ENCODE measurements at places on chromosomes 2 and 18.

DNA sequence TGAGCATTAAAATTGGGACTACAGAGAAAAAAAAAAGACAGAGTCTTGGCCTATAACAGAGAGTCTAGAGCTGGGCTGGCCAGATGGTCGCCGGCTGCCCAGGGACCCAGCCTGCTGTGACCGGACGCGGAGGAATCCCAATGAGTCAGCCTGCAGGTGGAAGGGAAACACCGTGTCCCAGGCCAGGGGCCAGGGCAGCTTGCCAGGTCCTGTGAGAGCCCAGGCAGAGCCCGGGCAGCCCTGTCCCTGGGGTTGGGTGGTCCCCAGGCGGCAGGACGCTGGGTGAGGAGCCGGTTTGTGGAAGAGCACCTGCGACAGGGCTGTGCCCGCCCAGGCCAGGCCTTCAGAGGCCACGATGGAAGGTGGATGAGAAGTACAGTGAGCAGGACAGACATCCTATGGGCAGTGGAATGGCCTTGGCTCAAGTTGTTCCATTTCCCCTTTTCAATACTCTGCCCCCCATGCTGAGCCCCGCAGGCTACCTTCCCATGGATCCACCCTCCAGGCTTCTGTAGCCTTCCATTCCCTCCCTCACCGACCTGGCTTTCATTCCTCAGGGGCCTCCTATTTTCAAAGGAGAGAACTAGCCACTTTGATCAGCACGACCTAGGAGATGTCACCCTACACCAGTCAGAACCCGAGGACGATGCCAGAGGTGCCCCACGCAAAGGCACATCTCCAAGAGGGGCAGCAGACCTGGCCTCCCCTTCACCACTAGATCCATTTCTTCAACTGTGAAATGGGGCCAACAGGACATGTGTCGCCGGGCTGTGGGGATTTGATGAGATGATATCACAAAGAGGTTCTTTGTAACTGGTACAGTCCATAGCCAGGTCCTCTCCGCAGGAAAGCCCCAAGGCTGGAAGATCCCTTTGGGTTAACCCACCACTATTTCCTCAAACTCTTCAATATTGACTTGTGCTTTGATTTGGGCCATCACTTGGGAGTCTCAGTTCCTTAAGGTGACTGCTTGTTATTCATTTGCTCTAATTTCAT is 87.5 kb downstream of the POLR1A start:
- peak; percentile 31 for DNase-seq

DNA sequence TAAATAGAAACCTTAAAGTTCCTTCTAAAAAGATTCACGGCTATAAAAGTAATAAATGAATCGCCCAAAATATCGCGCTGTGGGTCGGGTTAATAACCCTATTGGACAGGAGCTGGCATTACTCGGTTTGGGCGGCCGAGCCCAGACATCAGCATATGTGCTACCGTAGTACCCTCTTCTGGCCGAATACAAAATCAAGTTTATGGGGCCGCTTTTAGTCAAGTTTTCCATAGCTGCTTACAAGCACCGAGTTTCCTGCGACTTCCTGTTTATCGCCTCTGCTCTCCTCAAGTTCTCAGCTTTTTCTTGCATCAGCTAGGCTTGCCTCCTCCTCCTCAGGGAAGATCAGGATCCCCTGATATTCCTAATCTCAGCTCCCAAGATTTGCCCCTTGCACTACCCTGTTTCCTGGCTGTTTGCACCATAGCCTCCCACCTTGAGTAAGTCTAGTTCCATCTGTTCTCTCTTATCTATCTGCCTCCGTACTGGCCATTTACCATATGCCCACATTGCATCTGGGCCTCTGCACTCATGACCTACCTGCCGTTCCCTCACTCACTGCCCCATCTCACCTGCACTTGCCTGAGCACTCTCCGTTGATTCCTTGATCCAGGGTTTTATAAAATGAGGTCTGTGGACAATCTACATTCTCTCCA is 56.1 kb downstream of the SLC35F5 start:
- no peak for DNase-seq

DNA sequence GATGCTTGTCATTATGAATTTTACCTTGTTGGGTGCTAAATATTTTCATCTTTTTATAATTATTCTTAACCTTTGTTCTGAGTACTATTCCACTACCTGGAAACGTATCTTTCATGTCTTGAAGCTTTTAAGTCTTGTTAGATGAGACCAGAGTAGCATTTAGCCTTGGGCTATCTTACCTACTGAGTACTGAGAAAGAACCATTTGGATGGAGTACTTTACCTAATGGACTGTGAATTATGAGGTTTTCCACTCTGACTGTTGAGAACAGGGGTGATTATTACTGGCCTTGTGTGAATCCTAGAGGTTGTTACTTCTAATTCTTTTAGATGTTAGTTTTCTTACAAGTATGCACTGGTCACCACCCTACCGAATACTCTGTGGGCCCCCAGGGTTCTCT is 63.5 kb downstream of the CCDC102B start:
- DNase-seq = no peak

- peak; percentile 65 for DNase-seq
Measured at GRCh38 chr2:150479075-150479915, 8.2 kb downstream of the RND3 start.

DNA sequence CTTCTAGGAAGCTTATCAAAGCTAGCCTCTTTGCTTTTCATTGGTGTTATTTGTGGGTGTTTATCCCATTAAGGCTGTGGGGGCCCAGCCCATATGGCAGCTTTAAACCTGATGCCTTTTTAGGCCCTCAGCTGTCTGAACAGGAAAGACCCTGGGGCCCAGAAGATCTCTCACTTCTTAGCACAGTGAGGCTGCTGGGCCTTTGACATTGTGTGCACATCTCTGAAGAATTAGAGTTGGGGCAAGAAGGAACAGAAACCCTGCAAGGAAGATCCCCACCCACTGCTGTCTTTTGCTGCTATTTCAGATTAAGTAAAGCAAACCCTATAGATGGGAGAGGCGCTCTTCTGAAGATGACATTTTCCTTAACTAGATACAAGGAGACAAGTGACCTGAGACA is 250.0 kb downstream of the SMAD2 start:
- no peak for DNase-seq

DNA sequence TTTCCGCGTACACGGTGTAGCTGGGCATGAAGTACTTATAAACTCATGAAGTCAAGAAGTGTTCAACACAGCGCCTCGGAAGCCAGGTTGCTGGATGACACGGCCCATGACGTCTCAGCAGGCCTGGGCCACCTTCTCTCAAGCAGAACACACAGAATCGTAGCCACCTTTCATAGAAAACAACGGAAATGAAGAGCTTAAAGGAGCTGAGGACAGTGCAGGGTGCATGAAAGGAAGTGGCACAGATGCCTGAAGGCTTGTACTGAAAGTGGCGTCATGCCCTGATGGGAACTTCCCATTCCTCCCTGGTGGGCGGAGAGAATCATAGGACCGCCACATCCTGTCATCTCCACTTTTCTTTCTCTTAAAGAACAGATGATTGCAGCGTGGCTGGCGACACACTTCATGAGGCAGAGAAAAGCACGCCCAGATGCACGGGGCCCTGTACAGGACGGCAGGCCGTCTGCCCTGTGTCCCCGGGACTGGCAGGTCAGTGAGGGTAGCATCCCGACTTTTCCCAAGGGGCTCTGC is 31.1 kb downstream of the HDAC4 start:
- no peak for DNase-seq

- DNase-seq = no peak
Measured at GRCh38 chr2:225466891-225467604, 67.5 kb downstream of the NYAP2 start.

DNA sequence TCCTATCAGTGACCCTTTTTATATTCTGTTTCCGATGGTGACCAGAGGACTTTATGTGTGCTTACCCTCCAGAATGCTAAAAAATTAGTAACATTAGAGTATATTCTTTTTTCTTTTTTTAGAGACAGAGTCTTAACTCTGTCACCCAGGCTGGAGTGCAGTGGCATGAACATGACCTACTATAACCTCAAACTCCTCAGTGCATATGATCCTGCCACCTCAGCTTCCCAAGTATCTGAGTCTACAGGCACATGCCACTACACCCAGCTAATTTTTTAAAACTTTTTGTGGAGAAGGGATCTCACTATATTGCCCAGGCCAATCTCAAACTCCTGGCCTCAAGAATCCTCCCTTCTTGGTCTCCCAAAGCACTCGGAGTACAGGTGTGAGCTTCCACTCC is 74.6 kb downstream of the MALT1 start:
- DNase-seq = no peak

DNA sequence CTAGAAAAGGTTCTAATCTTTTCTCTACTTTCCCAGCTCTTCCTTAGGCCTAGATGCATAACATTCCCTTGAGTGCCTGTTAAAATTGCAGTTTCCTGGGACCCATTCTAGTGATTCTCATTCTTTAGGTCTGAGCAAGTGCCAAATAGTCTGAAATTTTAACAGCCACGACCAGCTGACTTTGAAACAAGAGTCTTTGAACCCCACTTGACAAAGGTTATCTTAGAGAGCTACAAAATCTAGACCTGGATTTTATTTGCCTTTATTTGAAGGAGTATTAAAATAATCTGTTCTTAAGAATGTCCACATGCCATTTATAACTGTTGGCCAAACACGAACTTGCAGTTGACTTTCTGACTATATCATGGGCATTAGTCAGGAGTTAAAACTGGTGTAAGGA is 110.2 kb upstream of the LHCGR start:
- no peak for DNase-seq

All from RCC 7860 (cell line).